ENCODE measurements at places on chromosomes 7 and 10.

DNA sequence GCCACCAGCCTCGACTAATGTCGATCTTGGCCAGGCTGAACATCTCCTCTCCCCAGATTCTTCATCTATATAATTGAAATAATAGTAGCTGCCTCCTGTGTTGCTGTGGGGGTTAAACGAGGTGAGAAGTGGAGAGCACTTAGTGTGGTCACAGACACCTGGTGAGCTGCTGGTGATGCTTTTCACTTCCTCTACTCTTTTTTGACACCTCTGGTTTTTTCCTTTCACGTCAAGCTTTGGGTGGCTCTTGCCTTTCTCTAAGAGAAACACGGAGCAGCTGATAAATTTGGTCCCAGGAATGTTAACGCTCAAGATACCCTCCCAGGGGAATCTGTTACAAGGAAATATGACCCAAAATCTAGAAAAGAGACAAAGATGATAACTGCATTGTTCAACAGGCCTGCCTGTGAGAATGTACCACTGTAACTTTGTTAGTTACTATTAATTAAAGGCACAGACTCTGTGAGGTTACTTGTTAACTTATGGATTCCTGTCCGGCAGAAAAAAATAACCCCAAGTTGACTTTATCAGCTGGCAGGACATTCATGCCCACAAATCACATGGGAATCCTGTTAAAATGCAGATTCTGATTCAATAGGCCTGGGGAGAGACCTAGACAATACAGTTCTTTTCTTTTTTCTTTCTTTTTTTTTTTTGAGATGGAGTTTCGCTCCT lies 9.5 kb upstream of the NPFFR1 start:
- no peak for DNase-seq

DNA sequence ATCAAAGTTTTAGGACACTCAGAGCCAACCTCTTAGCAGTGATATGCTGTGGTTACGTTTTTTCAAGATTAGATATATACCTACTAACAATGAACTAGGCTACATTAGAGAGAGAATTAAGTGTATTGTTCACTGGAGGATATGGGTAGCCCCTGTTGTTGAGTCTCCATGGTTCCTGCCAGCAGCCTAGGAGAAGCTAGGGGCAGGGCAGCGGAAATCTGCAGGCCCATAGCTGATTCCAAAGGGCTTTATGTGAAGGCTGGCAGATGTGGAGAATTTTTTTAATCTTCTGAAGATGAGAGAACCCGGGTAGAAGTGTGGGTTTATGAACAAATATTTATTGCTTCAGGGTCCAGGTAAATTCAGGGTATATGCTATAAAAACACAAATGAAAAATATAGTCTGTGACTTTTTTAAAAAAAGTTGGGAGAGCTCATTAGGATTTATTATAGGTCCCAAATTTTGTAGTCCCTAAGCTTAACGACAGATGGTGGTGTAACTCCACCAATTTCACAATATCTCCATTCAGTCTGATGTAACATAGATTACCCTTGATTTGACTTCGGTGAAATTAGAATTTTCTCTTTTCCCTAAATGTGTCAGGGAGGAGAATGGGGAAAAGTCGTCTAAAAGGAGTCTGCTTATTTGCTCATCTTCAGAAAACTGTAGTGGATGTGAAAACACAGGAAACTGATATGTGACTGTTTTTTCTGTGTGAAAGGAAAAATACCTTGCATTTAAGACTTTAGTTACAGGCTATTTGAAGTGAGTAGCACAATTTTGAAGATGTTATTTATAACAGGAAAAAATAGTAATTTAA lies 163.0 kb upstream of the PPP1R3A start:
- no peak for DNase-seq

DNA sequence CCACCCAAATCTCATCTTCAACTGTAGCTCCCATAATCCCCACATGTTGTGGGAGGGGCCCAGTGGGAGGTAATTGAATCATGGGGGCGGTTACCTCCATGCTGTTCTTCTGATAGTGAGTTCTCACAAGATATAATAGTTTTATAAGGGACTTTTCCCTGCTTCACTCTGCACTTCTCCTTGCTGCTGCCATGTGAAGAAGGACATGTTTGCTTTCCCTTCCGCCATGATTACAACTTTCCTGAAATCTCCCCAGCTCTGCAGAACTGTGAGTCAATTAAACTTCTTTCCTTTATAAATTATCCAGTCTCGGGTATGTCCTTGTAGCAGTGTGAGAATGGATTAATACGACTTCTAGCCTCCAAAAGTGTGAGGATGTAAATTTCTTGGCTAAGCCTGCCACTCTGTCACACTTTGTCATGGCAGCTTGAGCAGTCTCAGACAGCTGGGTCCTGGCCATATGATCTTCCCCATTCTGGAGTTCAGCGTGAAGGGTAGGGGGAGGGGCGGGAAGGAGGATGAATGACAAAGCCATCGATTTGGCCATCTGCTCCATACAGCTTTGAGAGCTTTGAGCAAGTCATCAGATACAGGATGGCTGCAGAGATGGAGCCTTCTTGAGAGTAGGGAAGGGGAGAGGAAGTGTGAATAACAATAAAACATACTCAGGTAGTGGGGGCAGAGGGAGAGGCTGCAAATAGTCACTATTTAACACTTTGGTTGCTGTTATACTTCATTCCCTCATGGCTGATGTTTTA lies 19.1 kb upstream of the INPP5F start:
- DNase-seq, result no peak

DNA sequence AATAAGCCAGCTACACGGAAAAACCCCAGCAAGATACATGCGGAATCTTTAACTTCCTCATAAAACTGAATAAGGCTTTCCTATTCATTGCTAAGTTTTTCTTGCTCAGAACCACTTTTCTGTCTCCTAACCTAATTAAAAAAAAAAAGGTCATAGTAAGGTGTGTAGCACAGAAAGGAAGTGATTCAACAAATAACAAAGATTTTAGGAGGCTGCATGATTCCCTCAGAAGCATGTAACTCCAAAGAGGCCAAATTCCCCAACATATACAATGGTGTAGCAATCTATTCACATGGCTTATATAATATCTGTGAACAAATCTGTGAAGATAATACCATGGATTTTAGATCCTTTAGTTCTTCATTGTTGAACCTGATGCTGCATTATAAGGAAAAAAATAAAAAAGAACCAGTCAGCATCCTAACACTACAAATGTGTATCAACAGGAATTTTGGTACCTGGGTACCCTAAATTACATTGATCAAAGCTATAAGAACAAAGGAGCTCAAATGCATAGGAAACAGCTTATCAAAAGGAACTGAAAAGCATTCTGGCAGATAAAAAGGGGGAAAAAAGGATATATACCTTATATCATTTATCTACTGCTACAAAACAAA lies 63.8 kb downstream of the IMMP2L start:
- DNase-seq, result no peak

- no peak for DNase-seq
Measured at GRCh38 chr7:135995748-135996147, 18.6 kb upstream of the MTPN start.

- no peak for DNase-seq
Measured at GRCh38 chr10:30985512-30985911, 46.2 kb downstream of the ZNF438 start.

DNA sequence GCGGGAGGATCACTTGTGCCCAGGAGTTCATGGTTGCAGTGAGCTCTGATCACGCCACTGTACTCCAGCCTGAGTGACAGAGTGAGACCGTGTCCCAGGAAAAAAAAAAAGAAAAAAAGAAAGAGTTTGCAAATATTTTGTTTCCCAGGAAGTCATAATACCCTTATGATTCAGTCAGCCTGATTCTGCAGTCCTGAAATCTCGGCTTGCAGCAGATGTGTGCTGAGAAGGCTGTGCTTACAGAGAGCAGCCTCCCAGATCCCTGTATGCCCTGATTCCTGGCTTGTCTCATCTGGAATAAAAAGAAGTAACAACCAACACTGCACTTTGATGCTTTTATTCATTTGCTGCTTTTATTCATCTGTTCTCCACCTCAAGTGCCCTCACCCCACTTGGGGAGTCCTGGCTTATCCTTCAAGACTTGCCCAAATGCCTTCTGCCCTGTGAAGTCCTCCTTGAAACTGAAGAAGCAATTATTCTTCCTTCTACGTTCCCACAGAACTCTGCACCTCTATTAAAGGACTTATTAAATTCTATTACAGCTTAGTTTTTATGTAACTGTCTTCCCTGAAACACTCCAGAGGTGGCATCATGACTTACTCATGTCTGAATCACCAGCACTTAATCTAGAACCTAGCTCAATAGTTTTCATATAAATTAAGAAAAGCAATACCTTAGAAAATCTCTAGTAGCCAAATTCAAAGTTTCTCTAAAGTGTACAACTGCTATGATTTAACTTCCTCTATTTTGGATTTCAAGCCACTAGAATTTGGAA lies 27.7 kb upstream of the BPGM start:
- no peak for DNase-seq

GRCh38 chr10:49662169-49662830 lies 17.2 kb upstream of the C10orf53 start:
- DNase-seq, result no peak

DNA sequence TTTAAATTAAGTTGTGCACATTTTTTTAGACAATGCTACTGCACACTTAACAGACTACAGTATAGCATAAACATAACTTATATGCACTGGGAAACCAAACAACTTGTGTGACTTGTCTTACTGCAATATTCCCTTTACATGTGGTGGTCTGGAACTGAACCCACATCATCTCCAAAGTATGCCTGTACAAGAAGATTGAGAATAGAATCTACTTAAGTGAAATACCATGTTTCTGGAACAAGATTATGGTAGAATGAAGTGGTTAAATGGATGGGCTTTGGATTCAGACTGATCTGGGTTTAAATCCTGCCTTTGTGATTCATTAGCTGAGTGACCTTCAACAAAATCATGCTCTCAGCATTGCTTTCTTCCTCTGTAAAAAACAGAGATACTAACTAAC lies 30.7 kb downstream of the CUL2 start:
- no peak for DNase-seq

- no peak for DNase-seq
Measured at GRCh38 chr10:48573045-48573444, 31.8 kb downstream of the ARHGAP22 start.

DNA sequence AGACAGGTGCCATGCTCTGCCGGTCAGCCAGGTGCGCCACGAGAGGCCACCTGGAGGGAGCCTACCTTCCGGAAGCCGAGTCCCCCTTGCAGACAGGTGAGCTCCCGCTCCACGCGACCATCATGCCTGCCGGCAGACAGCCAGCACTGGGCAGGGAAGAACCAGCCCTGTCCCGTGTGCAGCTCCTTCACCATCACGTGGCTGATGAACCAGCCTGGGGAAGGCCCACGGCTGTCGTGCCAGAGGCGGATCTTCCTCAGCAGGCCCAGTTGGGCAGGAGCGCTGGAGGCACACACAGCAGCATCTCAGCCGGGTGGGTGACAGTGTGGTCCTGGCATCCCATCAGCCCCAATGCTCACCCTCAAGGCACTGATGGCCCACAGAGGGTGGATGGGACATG lies 108.9 kb downstream of the PKD1L1 start:
- no peak for DNase-seq

DNA sequence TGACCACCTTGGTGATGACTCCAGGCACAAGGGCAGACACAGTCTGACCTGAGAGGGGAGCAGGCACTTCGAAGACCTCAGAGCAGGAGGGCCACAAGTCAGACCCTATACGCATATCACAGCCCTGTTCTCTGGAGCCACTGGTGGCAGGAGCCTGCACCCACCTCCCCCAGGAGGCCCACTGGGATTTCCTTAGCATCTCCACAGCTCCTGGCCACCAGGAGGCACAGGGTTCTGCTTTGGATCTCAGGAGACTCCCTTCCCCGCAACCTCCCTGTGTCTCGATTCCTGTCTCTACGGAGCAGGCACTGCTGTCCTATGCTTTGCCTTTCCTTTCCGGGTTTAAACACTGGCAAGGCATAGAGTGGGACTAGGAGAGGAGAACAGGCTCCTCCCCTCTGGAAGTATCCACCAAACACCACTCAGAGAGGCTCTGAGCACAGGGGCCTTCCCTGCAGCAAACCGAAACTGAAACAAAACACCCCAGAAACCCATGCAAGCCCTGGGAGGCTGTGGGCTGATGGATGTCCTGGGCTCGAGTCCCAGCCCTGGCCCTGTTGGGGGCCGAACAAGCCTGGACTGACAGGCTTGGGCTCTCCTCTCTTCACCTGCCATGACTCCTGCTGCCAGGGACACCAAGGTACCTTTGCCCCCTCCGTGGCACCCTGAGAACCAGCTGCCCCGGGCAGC lies 166.3 kb downstream of the NEURL1 start:
- DNase-seq, result peak; percentile 14

DNA sequence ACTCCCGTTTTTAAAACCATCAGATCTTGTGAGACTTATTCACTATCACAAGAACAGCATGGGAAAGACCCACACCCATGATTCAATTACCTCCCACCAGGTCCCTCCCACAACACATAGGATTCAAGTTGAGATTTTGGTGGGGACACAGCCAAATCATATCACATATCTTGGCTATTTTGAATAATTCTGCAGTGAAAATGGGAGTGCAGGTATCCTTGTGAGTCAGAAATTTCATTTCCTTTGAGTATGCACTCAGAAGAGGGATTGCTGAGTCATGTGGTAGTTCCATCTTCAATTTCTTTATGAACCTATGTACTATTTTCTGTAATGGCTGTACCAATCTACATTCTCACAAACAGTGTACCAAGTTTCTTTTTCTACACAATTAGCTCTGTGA lies 125.8 kb downstream of the ANKRD7 start:
- DNase-seq, result no peak

- DNase-seq, result no peak
Measured at GRCh38 chr7:35849158-35849831, 48.4 kb downstream of the SEPTIN7 start.

DNA sequence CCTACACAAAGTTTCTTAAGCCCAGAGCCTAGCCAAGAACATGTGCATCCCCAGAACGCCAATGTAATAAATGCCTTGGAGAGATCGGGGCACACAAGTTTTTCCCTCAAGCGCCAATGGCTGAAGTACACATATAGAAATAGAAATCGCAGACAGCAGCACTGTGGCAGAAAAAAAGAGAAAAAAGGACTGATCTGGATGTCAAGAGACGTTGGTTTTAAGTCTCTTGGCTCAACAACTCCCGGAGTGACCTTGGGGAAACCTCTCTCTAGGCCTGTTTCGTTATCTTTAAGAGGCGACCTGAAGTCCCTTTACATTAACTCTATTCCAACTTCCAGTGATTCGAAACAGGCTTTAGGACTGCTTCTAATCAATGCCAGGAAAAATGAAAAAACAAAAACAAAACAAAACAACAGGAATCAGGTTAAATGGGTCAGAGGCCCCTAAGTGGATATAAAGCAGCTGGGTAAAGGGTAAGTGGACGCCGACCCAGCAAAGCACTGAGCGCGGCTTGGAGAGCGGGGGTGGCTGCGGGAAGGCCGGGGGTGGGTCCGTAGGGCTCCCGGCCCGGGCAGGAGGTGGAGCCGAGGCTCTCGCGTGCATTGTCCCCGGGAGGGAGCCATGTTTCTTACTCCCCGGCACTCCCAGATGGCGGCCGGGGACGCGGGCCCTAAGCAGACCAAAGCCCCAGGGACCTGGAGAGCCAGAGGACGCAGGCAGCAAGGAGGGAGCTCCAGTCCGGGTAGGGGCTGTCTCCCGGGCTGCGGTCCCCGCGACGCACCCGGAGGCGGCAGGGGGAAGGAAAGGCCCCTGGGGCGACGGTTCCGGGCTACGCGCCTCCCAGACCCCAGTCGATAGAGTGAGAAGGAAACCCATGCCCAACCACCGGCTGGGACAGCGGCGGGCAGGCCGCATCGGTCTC lies 757 bp downstream of the EIF3A start:
- peak; percentile 53 for DNase-seq

- DNase-seq, result no peak
Measured at GRCh38 chr10:101063050-101063525, 1.3 kb downstream of the KAZALD1 start.

Data from NK-92 treated with Interleukin-12 subunit alpha and Interleukin-12 subunit beta, amount 100 ng/mL, for 24 hours (cell line).